ENCODE measurements at places on chromosomes 7 and 10. TPM values are rescaled to one million over a fixed set of nuclear protein-coding genes. Genes with fewer than 3 reads are reported as not detected.

GRCh38 chr7:157927313-157927925 is 590.6 kb downstream of the DNAJB6 start:
- no peak for DNase-seq

DNA sequence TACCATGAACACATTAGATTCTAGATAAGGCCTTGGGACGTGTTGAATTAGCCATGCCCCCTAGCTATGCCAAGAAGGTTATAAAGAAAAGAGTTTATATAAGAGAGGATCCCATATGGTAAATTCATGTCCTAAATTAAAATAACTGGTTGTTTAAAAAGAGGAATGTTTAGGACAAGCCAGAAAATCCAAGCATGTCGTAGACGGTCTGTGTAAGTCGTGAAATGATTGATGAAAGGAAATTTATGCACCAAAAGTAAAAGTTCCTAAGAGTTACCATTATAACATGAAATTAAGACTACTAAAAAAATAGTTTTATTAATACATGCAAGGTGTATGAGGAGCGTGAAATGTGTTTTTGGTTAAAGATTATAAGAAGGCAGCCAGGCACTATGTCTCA is 624.9 kb downstream of the ARL4A start:
- DNase-seq, result no peak

DNA sequence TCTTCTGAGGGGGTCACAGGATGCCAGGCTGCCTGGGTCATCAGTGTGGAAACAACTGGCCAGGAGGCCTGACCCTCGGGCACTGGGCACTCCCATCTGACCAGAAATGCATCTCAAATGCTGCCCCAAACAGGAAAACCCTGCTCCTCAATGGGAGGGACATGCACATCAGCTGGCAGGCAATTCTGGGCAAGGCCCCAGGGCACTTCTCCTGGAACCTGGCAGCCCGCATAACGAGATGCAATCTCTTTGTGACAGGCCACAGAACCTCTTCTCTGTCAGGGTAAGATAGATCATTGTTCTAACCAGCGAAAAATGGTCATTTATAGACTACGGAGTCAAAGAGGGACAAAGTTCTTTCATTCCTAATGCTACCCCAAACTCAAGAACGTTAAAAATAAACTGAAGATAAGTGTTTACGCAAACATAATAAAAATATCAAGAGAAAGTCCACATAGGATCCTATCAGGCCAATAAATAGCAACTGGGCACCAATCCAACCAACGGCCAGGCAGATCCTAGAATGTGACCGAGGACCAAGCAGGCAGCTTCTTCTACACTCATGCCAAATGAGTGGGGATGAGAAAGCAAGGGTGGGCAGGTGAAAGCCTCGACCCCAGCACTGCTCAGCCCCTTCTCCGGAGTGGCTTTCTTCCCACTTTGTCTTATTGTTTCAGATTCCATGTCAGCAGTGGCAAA is 212.3 kb downstream of the TCERG1L start:
- no peak for DNase-seq

Gene KCTD7
- polyA plus RNA-seq, result 32.4 TPM

DNA sequence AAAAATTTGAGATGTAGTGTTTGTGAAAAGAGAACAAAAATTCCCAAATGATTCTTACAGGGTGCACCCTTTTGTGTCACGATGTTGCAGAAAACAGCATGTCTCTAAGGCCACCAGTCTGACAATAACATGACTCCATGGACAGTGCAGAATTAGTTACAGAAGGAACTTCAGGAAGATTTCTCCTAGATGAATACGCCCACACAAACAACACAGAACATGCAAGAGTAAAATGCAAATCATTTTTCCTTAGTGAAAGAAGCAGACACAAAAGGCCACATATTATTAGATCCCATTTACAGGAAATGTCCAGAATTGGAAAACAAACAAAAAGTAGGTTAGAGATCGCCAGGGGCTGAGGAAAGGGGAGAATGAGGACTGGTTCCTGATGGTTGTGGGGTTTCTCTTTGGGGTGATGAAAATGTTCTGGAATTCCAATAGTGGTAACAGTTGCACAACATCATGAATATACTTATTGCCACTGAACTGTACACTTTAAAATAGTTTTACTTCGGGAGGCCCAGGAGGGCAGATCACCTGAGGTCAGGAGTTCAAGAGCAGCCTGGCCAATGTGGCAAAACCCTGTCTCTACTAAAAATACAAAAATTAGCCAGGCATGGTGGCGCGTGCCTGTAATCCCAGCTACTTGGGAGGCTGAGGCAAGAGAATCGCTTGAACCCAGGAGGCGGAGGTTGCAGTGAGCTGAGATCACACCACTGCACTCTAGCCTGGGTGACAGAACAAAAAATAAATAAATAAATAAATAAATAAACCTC is 10.2 kb downstream of the ZC3HAV1 start:
- DNase-seq, result no peak

Gene CRHR2
- polyA plus RNA-seq, result 0.12 TPM

DNA sequence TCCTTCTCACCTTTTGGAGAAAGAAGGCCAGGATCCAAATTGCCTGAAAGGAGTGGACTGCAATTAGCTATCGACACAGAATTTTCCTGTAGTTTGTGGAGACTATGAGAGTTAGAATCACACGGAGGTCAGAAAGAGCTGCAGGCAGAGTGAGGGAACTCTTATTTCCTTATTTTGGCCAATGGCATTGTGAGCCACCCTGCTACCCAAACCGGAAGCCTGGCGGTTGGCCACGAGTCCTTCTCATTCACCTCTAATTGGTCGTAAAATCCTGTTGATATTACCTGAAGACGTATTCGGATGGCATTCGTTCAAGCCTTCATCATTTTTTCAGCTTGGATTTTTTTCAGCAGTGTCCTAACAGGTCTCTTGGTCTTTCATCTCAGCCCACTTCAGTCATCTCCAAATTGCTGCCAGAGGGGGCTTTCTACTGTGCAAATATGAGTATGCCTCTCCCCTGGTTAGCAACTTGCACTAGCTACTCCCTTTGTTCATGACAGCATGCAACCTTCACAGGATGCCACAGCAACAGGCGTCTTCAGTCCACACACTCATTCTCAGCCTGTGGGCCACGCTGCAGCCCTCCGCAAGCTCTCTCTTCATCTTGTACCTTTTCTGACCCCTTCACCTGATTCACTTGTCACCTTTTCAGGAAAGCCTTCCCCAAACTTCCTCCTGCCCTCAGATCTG is 66.9 kb downstream of the GATA3 start:
- DNase-seq, result no peak

- DNase-seq, result no peak
Measured at GRCh38 chr7:97001221-97001620, 4.1 kb upstream of the DLX6 start.

- no peak for DNase-seq
Measured at GRCh38 chr10:100357059-100357858, 10.2 kb downstream of the SCD start.

- DNase-seq, result no peak
Measured at GRCh38 chr7:47265621-47266020, 316.3 kb downstream of the TNS3 start.

DNA sequence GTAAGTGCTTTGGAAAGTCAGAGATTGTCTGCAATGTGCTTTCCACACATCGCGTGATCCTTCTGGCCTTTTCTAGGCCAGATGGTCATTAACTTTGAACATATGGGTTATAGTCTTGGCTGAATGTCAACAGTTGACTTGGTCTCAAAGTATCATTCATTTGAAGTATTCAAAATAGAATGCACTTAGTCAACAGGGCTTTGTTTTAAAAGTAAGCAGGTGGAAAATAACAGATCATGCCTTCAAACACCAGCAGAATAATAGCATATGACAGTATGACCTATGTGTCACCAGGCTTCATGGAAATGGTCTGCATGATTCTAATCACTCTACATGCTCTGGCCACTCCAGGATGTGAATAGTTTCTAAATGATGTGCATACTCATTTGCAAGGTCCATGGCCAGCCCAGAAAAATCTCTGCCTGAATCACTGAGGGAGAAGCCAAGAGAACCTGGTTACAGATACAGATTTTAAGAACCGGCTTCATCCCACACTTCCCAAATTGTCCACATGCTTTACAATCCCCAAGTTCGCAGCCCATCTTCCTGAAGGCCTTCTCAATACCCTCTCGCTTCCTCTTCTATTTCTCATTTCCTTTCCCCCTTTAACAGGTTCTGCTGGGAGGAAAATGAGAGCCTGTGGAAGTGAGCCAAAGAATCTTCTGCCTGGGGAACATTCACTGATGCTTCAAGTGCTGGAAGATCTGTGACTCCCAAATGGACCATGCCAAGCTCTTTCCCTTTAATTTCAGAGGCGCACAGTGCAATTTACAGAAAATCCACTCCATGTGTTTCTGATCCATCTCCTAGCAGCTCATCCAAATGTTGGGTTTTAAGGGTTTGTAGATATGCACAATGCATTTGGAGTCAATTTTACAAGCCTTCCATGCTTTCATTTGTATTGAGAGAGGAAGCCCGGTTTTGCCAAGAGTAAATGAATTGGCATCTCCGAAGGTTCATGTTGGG is 122.8 kb upstream of the GDF10 start:
- no peak for DNase-seq

DNA sequence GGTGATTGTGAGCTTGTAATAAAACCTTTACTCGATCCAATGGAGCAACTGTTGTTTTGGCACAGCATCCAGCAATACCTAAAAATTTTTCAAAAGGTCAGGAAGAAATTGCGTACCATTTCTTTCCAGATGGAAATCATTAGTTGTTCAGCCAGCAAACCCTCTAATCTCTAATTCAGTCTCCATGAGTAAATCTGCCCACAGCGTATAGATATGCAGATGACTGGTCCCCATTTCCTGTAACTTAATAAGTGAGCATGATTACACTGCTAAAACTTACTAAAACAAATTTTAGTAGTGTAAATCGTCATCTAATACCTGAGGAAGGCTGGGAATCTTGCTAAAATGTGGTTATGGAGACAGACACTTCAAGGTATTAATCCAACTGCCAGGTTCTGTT is 10.6 kb downstream of the SLC25A16 start:
- no peak for DNase-seq

DNA sequence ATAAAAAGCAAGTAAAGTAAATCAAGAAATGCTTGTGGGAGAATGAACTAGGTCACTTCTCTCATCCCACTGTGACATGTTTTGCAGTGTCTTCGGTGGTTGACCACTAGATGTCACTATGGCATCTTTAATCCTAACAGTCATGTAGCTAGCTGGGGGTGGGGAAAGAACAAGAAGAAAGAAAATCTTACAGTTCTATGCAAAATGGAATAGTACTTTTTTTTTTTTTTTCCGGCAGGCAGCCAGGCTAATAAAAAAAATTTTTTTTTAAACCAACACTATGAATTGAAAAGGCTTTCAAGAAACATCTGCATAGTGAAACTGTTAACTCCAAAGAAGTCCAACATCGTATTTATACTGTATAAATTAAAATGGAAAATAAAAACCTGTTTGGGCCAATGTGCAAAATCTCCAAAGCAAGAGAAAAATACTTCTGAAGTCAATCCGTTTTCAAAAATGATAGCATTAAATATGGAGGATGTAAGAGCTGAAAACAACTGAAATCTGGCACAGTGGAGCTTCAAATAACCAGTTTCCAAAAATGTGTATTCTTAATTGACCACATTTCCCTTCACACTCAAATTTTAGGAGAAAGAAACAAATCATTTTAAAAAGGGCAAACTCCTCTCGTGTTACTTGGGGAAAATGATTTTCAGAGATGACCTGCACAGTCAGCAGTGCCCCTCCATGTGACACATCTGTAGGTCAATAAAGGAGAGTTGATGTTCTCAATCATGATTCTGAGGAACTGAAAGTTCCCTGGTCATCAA is 38.5 kb downstream of the CDK1 start:
- peak; percentile 88 for DNase-seq

GRCh38 chr10:74246495-74246894 is 95.5 kb downstream of the ADK start:
- no peak for DNase-seq

DNA sequence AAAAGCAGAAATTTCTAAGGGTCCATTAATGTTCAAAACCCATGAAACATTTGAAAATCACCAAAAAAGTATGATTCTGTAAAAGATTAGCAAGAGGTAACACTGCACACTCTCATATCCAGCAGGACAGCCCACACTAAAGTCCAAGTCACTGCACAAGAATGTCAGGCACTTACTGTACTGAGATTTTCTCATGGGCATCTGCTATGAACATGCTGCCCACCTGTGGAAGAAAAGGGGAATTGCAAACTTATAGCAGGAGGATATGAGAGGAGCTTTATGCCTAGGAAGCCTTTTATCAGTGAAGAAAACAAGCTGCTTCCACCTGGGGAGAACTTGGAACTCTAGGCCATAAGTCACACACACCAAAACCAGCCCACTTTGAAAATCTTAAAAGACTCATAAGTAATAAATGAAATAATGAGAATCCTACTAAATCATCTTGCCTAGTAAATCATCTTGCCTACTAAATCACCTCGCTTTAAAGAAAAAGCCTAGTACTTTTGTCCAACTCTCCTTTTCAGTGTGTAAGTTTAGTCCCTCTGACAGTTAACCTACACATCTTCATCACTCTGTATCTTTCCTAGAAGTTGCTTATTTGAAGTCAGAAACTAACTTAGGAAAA is 46.1 kb downstream of the ARMH3 start:
- peak; percentile 48 for DNase-seq

Gene PRKG1
- 12.4 TPM for polyA plus RNA-seq

- DNase-seq, result no peak
Measured at GRCh38 chr7:93890464-93891068, at the start of gene TFPI2. Gene TFPI2 (minus strand): TSS chr7:93890753. CDS start chr7:93890678, 75 bp downstream.

DNA sequence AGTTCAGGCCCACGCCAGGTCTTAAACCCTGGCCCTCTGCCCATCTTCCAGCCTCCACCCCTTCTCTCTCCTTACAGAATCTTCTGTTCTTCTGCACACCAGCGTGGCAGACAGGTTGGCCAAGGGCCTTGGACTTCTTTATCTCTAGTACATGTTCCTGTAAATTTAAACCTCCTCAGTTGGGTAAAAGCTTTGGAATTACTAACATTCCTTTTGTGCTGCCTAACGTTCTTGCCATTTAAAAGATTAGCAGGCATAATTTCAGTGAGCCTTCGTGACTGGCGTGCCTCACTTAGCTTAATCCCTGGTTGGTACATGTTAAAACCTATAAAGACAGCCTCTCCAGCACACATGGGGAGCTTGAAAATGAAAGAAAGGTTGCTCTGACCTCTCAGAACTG is 192.2 kb downstream of the CUX1 start:
- no peak for DNase-seq

DNA sequence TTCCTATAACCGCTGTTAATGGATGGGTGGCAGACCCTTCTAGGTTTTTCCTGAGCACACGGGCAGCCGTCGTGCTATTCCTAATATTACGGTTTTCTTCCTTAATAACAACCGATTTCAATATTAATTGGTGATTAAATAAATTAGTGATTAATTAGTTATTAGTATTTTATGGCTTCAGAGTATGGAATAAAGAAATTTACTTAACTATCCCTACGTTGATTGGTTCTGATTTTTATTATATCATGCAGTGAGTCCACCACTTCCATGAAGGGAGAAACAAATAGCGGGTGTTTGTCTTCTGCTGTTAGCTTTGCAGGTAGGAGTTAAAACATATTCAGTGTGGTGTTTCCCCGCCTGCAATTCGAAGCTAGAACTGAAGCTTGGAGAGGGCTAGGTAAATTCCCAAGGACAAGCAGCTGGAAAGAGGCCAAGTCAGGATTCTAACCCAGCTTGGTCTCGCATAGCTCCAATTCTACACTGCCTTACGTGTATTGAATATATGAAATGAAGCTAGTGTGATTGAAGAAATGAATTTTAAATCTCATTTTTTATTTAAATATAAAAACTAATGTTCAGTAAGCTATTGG is 928 bp upstream of the CSTF2T start:
- peak; percentile 41 for DNase-seq

- DNase-seq, result no peak
Measured at GRCh38 chr10:44571701-44572100, 186.8 kb upstream of the CXCL12 start.

Data from right lung (tissue), 10 donors.